ENCODE measurements at places on chromosomes 7 and 10.

DNA sequence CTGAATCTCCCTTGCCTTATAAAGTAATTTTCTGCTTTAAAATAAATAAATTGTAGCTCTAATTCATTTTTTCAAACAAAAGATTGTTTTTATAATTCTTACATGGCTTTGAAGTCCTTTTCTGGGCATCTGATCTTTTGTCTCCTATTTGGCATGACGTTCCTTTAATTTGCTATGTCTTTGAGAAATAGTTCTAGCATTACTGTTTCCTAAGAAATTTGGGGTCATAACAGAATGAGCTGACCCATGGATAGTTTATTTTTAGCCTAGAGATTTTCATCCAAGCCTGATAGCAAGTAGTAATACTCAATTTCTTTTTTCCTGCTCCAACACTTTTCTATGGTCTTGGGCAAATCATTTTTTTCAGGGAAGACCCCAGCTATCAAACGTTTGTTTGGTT, 31.4 kb downstream of the CCDC71L start:
- DNase-seq: no peak

- peak; percentile 62 for DNase-seq
These were observed at the start of gene CCL26 for GRCh38 chr7:75772081-75773077. Gene CCL26, minus strand, starts transcription at chr7:75772211. Its CDS starts 35 bp downstream, at chr7:75772176.

- no peak for DNase-seq
These were observed 690.3 kb downstream of the REEP3 start for GRCh38 chr10:64211466-64211865.

- no peak for DNase-seq
These were observed 193.5 kb downstream of the SKAP2 start for GRCh38 chr7:26670841-26671240.

GRCh38 chr7:44471850-44472249, 18.6 kb downstream of the NUDCD3 start:
- DNase-seq: no peak

DNA sequence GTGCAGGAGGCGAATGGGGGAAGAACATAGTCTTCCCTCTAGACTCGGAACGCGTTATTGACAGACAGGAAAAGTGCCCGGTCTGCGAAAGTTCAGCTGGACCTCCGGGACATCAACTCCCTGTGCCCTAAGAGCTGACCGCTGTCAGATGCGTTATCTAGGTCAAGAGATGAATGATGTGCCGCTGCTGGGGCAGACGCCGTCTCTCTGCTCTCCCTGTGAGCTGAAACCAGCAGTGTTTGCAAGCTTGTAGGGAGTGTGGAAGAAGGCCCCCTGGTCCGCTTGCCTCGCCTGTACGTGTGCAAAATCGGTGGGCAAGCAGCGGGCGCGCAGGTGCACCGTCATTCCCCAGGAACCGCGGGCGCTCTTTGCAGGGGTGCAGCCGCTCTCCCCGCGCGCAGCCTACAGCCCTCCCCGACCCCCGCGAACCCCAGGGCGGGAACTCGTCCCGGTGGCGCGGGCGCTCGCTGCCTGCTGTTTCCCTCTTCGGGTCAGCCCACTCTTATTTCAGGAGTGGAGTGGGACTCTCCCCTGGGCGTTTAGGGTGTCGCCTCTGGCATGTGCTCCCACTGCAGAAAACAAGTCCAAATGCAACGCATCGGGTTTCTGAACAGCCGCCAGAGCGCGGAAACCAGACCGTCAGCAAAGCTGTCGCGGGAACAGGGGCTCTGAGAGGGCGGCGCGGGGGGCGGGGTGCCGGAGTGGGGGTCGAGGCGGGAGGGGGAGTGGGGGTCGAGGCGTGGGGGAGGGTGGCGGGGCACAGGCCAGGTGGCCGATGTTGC, 1.8 kb upstream of the PFKFB3 start:
- DNase-seq: peak; percentile 35

DNA sequence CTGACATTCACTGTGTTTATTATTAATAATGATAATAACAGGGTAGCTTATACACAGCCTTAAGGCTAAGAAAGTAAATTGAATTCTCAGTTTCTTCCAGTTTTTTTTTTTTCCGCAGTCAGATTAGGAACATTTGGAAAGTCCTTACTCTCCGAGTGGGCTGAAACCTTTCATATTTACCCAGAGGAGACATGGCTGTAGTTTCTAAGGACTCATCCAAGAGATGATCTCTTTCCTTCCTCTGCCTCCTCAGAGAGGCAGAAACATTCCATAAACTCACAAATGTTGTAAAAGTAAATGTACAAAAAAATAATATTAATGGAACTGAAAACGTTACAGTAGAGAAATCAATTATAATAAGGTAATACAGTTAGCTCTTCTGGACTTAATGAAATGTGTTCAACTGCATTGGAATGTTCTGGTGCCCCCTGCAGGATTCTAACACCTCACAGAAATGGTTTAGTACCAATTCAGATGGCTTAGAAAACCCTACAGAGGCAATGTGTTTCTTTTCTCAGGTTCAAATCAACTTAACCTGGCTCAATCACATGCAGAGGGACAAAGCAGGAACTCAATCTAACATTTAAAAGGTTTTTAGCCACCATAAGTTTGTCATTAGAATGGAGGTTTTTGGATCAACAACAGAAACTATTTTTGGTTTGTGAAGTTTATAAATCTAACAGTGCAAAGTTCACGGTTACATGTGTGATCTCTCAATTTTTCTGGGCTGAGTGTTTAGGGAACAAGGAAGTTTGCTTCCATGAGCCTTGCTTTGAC, 71.7 kb downstream of the ICA1 start:
- peak; percentile 53 for DNase-seq

Data from bronchial epithelial cell (primary cell).